Upper lobe of left lung (tissue), 6 donors: ENCODE measurements at places on chromosomes 1 and 21.
A peak's percentile ranks its signal among the peaks of the same experiment; 100 is the strongest.

DNA sequence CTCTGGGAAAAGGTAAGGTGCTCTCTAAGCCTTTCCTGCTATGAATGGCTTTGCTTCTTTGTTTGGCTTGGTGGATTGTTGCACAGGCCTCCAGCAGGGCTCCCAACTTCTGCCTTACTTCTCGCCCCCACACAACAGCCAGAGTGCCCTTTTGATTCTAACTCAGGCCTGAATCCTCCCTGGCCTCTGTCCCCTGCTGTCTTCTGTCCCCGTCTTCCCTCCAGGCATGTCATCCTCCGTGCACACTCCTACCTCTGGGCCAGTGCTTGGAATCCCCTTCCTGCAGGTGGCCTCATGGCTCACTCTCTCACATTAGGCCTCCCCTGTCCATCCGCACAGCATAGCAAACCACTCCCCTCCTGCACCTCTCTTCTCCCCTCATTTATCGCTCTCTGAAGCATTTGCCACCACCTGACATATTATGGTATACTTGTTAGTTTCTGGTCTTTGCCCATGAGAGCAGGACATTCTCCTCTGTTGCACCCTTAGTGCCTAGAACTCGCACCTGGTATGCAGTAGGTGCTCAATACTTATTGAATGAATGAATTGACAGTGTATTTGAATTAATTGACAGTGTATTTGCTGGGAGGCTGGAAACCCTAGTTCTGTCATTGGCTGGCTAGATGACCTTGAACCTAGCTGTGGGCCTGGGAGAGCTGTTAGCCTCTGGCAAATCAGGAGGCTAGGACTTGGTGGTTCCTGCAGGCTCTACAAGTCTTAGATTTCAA lies 2.9 kb downstream of the ZDHHC18 start:
- no peak for DNase-seq

DNA sequence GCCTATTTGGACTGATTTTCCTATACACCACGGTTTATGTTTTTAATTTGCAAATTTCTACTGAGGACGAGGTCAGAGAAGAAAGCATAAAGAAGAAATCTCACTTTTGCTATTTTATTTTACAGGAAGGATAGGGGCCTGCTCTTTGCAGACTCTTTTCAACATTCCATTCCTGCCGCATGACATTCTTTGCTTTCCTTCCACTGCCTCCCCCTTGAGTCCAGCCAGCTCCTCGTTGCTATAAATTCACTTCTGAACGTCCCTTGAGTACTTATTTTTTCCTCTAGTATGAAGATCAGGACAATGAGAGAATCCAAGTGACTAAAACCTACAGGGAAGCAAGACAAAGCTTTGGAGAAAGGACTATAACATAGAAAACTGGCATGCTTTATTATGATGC lies 53.4 kb upstream of the PTGFR start:
- DNase-seq, result no peak

DNA sequence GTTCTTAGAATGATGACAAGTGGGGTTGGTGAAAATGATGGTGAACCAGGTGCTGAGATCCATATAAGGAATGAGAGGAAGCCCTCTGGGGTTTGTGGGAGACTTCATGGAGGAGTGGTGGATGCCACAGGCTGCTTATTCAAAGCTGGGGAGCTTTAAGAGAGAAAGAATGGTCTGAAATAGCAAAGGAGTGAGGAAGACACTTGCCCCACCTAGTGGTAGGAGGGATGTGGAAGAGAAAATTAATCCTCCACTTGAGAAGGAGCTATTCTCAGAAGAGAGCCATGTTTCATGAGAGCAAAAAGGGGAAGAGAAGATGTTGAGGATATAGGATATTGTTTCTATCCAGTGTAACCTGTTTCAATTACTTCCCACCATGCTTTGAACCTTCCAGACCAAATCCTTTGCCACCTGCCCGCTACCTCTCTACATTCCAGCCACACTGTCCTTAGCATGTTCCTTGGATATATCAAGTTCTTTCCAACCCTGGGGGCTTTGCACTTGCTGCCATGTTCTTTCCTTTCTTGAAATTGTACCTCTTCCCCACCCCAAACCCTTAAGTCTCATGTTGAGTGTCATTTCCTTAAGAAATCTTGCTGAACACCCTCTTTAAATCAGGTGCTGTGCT lies 19.6 kb upstream of the ZNF648 start:
- DNase-seq, result no peak

GRCh38 chr1:59505596-59506028 lies 208.7 kb downstream of the FGGY start:
- no peak for DNase-seq

- DNase-seq, result no peak
Observed at GRCh38 chr1:25914074-25914995, 8.1 kb upstream of the STMN1 start.

DNA sequence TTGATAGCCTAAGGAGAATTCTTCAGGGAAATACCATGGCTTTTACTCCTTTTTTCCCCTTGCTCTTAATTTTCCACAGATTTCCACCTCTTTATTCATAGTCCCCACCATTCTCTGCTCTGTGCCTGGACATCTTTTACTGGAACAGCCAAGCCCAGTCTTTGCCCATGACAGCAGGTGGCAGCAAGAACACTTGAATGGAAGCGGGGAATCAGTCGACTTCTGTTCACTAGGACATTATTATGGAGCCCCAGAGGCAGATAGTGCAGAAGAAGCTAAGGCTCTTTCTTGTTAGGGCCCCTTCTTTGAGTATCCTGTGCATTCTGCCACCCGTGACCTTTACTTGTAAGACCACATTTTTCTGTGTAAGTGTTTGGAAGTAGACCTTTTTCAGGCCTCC lies 6.3 kb downstream of the OR14I1 start:
- DNase-seq, result no peak

DNA sequence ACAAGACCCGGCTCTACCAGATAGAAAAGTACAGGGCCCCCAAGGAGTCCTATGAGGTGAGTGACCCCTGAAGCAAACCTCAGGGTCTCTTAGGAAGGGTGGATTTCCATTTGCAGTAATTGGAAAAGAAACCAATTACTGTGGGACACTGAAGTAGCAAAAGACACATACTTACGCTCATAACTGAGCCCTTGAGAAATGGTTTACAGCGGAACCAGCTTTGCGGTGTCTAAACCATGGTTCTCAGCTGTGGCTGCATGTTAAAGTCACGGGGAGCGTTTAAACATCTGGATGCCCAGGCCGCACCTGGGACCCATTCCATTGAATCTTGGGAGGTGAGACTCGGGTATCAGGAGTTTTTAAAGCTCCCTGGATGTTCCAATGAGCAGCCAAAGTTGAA lies 110.7 kb downstream of the HUNK start:
- no peak for DNase-seq

DNA sequence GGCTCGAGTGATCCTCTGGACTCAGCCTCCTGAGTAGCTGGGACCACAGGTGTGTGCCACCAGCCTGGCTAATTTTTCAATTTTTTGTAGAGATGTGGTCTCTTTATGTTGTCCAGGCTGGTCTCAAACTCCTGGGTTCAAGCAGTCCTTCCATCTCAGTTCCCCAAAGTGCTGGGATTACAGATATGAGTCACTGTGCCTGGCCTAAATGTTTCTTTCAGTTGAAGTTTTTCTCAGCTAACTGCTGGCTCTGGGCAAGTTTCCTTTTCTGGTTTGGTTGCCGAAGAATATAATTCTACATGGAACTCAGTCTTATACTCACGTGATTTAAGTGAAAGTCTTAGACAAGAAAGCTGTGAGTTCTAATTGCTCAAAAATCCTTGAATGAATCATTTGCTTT lies 57.0 kb downstream of the SASS6 start:
- DNase-seq, result no peak

DNA sequence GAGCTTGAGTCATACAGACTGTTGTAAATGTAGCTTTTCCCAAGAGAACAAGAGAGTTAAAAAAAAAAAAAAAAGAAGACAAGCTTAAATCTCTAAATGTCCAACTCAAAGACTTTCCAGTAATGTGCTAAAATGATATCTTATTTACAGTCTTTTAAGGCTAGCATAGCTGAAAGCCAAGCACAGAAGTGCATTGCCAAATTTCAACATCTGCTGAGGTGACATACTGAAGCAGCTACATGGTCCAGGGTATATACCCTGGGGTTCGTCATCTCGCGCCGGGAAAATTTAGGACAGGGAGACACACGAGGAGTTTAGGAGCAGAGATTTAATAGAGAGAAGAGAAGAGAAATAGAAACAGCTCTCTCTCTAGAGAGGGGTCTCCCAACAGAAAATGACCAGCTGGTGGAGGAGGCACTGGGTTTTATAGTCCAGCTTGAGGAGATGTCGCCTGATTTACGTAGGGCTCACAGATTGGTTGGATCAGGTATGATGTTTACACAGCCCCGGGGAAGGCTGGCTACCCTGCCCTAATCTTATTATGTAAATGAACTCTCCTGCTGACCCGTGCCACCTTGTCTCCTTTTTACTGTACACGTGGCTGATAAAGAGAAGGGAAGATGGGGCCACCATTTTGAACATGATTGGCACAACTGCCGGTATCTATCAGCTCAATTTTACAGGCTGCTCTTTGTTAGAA lies 172.7 kb downstream of the TRIM33 start:
- no peak for DNase-seq

- DNase-seq, result no peak
Observed at GRCh38 chr1:3695326-3696217, 43.3 kb downstream of the TP73 start.

GRCh38 chr1:218164111-218164929 lies 120.8 kb upstream of the RRP15 start:
- DNase-seq, result no peak

- DNase-seq, result no peak
Observed at GRCh38 chr1:215865060-215865459, 298.0 kb downstream of the KCTD3 start.

DNA sequence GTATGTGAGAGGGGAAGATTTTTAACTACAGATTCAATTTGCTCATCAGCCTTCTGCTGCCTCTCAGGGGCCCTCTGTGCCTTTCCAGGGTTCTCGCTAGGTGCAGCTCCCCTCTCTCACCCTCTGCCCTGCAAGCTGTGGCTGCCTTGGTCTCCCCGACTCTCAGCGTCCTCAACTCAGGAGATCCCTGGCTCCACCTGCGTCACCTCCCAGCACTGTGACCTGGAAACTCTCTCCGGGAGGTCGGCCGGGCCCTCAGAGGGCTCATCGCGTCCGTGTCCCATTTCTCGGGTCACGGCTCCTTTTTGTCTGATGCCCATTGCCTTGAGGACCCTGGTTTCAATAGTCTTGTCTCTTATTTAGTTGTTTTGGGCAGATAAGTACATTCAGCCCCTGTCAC lies 63.5 kb upstream of the ADARB1 start:
- peak; percentile 41 for DNase-seq

DNA sequence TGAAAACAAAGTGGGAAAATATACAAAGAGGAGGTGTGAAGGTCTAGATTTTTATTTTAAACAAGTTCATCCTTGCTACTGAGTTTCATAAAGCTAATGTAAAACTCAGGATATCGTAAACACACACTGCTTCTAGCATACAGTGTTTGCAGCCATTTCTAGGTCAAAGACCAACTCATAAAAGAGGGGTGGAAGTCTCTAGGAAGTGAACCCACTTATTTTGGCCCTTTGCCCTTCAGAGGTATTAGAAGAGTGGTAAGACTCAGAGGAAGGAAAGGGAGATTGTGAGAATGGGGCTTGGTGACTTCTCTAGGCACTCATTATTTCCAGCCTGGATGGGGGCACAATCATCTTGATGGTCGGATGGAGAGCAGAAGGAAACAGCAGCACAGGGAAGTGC lies 91.2 kb downstream of the TNFSF18 start:
- no peak for DNase-seq

- no peak for DNase-seq
Observed at GRCh38 chr1:165915480-165915879, 88.1 kb downstream of the UCK2 start.

- DNase-seq, result no peak
Observed at GRCh38 chr1:19205403-19205802, 4.7 kb downstream of the UBR4 start.

GRCh38 chr1:59695252-59695651 lies 119.5 kb upstream of the HOOK1 start:
- DNase-seq, result no peak

GRCh38 chr1:203325026-203325417 lies 19.7 kb downstream of the BTG2 start:
- peak; percentile 45 for DNase-seq

DNA sequence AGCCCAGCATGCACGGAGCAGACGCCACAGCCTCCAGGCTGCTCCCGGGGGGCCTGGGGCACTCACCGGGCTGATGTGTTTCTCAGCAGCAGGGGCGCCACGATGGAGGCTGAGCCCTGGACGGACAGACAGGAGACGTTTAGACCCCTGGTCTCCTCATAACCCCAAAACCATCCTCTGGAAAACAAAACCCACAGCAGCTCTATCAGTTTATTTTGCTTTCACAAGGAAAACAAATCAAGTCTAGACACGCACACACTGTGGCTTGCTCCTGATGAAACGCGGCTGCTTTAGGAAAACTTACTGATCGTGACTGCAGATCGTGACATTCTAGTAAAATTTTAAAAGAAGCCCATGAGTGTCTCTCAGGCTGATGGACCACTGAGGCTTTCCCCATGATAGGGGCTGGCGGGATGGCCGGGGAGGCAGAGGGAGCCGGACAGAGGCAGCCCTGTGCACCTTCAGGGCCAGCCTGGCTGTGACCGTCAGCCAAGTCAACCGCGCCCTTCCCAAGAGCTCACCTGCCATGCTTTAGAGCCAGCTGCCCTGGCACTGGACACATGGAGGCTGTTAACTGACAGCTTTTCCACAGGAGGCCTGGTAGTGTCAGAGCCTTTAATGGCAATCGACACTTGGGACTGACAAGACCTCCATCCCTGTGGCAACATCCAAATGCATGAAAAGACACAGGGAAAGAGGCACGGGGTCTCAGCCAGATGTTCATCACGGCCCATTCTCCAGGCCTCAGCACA lies 5.2 kb downstream of the POFUT2 start:
- DNase-seq, result no peak

GRCh38 chr1:209564849-209565248 lies 18.7 kb upstream of the CAMK1G start:
- no peak for DNase-seq

DNA sequence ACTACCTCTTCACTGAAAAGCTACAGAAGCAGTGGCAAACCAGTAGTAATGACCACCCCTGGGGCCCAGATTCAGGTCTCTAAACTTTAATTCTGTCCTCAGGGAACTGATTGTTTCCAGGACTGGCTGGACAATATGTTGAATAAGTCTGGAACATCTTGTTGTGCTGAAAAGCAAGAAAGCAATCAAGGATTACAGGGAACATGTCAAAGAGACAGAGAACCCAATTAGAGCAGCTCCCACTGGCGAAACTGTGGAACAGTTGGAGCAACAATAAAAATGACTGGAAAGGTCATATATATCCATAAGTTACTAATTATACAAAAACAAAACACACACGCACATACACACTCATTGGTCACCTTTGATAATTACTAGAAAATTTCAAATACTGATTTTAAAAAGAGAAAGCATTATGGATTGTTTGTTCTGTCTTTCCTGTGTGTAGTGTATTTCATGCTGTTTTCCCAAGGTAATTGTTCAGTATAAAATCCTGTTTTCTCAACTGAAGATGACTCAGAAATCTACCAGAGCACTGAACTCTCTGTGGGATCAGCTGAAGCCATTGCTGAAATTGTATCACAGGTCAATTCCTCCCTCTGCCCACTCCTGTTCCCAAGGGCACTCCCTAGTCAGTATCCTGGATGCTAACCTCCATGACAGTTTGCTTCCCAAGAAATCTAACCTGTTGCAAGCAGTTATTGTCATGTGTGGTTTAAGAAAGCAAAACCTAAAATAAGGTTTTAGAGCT lies 83.6 kb upstream of the RGS1 start:
- no peak for DNase-seq

- DNase-seq, result no peak
Observed at GRCh38 chr1:231778009-231778719, 151.6 kb downstream of the DISC1 start.
